ENCODE measurements at places on chromosomes 16 and 17.

DNA sequence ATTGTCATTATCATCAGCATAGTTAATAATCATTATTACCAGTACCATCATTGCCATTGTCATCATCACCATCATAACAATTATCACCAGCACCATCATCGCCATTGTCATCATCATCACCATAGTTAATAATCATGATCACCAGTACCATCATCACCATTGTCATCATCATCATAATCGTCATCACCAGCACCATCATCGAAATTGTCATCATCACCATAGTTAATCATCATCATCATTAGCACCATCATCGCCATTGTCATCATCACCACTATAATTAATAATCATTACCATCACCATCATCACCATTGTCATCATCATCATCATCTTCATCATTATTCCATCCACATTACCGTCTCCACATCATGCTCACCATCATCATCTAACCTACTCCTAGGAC, 13.5 kb downstream of the PDILT start:
- DNase-seq, result no peak

- DNase-seq, result no peak
These were observed 23.1 kb downstream of the B9D1 start for GRCh38 chr17:19339341-19339815.

DNA sequence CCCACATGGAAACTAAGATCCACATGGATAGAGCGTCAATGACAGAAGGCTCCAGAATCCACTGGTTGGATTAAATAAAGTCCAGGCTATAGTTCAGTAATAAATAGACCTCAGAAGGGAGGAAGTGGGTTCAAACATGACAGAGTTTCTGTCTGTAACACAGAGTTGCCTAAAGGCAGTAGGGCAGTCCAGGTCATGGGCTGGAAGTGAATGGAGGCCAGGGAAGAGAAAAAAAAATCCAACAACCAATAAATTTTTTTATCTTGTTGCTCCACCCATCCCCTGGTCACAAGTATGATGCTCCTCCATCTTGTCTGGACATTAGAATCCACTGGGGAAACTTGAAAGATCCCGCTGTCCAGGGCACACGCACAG, 92.4 kb downstream of the RGS9 start:
- no peak for DNase-seq

DNA sequence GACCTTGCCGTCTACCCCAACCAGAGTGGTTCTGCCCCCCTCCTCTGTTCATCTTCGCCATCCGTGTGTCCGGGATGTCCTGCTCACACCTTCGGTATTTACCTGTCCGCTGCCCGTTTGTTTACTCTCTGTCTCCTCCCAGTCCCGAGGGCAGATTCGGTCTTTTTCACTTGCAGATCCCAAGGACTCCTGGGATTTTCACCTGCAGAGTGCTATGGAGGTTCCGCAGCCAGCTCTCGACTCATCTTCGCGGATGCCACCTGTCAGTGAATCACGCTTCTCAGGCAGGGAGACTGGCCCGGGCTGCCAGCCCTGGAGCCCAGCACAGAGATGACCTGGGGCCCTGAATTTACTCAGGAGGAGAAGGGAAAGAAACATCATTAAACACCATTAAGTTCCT, 8.1 kb downstream of the CRISPLD2 start:
- DNase-seq, result no peak

DNA sequence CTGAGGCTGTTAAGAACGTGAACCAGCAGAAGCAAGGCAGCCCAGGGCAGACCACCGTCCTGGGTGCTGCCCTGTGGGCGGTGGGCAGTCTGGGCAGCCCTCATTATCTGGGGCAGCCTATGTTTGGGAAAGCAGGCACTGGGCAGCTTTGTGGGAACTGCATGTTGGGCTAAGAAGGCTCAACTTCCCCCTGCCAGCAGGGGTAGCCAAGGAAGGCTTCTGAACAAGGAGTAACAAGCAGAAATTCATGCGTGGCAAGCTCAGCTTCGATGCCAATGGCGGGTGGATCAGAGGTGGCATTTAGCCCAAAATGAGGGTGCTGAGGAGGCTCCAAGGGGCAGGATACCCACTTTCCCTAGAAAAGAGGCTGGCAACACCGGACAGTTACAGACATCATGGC, 42.7 kb upstream of the METRNL start:
- DNase-seq, result no peak

DNA sequence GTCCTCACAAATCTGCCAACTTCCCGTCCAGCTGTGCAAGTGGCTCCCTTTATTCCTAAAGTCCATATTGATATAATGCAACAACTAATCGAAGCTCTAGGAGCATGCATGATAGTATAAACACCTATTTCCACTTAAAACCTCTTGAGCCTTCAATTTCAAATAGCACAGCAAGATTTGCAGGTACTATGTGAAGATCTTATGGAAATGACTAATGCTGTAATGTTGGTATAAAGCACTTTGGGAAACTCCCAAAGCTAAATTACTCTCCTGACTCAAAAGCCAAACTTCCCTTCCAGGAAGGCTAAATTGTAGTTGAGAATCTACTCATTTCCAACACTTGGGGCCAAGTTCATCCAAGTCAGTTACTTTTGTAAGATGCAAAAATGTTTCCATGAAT, 287.6 kb upstream of the CDH11 start:
- DNase-seq, result no peak

GRCh38 chr16:23905027-23905426, 69.2 kb downstream of the PRKCB start:
- DNase-seq, result no peak

GRCh38 chr16:49494474-49494873, 120.9 kb downstream of the C16orf78 start:
- no peak for DNase-seq

DNA sequence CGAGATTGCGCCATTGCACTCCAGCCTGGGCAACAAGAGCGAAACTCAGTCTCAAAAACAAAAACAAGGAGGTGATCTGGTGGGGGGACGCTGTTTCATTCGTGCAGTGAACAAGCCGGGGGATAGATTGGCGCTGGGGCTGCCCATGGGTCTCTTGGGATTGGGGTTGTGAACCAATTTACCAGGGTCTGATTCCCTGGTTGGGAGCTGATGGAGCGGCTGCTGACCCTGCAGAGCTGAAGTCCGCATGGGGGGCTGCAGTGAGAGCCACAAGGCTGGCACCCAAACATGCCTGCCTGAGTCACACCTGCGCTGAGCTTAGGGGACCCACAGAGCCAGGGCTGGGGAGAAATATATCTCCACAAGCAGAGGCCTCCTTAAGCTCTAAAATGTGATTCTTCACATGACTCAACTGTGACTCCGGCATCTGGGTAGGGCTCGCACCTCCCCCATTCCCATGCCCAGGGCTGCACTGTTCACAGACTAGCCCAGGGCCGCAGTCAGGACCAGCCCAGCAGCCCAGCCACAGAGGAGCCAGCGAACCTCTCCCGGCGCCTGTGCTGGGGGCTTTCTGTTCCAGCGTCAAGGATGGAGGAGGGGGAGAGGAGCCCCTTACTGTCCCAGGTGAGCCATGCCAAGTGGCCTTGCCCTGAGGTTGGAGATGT, 5.0 kb downstream of the TSPAN10 start:
- no peak for DNase-seq

GRCh38 chr17:10727192-10727591, 2.6 kb downstream of the TMEM220 start:
- DNase-seq, result no peak

GRCh38 chr17:10149573-10150399, 48.6 kb downstream of the GAS7 start:
- DNase-seq, result peak; percentile 36

- no peak for DNase-seq
These were observed 773.5 kb upstream of the EEF2KMT start for GRCh38 chr16:5870886-5871691.

DNA sequence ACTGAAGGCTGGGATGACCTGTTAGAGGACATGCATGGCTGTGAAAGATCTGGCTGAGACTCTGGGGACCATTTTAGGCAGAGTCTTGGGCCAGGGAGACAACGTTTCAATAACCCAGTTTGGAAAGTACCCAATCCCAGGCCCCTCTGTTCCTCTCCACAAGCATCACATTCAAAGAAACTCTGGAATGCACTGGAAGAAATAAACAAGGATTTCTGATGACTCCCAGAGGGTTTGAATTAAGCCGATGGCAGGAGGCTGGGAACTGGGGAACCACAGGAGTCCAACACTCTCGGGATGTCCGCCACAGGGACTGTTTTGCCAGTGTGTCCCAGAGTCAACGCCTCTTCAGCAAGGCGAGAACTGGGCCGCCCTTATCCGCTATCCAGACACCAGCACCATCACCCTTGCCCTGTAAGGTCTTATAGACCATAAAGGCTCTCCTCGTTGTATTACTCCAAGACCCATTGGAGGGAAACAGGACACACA, 3.3 kb downstream of the PMP22 start:
- DNase-seq, result no peak

GRCh38 chr17:41505809-41506767, 676 bp upstream of the KRT13 start:
- no peak for DNase-seq

- no peak for DNase-seq
These were observed 48.2 kb downstream of the MRC2 start for GRCh38 chr17:62675701-62676100.

DNA sequence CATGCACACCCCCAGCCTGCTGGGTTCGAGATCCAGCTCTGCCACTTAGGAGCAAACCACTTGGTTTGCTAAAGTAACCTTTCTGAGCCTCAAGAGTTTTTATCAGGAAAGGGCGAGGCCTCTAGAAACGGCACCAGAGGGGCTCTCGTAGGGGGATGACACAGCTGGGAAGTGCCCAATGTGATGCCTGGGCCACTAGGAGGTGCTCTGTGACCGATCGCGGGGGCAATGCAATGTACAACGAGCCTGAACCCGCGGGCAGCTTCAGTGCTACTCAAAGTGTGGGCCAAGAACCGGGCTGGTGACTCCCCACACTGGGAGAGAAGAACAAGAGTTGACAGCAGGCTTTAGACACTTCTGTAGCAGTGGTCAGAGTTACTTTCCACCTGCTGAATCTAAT, 9.4 kb downstream of the C16orf89 start:
- no peak for DNase-seq

- no peak for DNase-seq
These were observed 772 bp upstream of the PHAF1 start for GRCh38 chr16:67108931-67109406.

- no peak for DNase-seq
These were observed 31.4 kb upstream of the GHDC start for GRCh38 chr17:42225646-42226045.

- DNase-seq, result no peak
These were observed 23.3 kb downstream of the CEP295NL start for GRCh38 chr17:78879635-78880186.

- no peak for DNase-seq
These were observed 54.1 kb upstream of the FASN start for GRCh38 chr17:82152114-82152513.

DNA sequence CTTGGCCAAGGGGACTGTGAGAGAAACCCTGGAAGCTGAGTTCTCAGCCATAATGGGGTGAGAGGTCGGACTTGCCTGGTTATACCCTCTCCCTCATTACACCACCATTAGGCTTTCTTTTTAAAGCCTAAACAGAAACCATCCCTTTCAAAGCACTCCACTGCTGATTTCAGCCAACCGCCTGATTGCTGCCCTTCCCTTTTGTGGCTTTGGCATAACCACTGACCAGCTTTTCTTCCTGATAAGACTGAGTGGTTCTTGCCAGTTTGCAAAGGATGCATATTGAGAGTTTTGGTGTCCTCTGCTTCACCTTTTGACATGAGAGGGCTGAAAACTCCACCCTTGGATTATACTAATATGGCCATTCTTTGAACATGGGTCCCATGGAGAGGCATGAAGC, 308.2 kb upstream of the GOT2 start:
- DNase-seq, result no peak

All from GM13977 (cell line).